Right atrium auricular region (tissue), 2 donors: ENCODE measurements at places on chromosomes 11 and 22.
A peak's percentile ranks its signal among the peaks of the same experiment; 100 is the strongest.

DNA sequence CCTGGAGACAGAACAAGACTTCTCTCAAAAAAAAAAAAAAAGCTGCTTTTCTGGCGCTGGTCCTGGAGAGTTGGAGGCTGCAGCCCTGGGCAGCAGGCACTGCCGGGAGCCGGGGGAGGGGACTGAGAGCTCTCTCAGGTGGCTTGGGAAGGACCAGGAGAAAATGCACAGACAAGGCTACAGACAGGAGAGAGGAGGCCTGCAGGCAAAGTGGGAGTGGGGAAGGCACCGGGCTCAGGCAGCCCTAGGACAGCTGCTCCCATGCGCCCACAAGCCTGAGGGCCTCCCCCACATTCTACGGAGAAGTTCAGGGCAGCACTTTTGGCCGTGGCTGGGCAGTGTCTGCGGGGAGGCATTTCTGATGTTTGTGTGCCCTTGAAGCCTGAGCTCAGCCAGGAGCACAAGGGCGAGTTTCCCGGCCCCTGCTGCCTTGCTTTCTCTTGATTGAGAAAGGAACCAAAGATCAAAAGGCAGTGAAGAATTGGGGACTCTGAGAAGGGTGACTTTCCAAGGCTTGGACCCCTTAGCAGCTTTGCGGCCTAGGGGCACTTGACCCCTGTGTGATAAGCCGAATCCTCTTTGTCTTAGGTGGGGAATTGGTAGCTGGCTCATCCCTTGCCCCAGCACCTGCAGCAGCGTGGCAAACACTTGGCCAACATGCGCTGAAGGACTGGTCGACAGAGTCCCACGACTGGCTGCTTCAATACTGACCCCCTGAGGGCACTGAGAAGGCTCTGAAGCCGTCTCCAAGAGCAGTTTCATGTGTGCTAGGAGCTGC lies 35.3 kb downstream of the PPM1F start:
- no peak for DNase-seq

DNA sequence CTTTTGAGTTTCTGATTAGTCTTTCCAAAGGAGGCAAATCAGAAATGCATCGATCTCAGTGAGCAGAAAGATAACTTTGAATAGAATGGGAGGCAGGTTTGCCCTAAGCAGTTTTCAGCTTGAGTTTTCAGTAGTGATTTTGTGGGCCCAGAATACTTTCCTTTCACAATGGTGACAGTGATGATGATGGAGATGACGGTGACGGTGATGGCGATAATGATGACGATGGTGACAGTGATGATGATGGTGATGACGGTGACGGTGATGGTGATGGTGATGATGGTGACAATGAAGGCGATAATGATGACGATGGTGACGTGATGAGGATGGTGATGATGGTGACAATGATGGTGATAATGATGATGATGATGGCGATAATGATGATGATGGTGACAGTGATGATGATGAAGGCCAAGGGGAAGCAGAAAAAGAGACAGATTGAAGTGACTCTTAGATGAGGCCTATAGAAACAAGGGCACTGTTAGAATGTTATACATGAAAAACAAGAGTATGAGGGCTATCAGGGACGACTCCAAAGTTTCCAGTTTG lies 153.4 kb upstream of the B3GAT1 start:
- DNase-seq, result no peak

DNA sequence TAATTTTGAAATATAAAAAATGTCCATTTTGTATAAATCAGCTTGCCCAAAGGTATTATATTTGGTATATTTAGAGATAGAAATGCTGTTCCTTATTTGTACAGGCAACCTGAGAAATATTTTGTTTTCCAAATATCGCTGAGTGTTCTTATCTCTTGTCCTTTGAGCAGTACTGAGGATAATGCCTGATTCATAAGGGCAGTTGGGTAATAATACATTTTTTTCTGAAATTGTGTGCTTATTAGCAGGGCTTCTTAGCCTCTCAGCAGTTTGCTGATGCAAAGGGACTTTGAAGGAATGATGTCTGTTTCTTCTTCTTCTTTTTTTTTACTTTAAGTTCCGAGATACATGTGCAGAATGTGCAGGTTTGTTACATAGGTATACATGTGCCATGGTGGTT lies 69.1 kb downstream of the LDLRAD3 start:
- no peak for DNase-seq

- no peak for DNase-seq
These were observed 148.5 kb upstream of the HSD17B12 start for GRCh38 chr11:43532041-43532440.

DNA sequence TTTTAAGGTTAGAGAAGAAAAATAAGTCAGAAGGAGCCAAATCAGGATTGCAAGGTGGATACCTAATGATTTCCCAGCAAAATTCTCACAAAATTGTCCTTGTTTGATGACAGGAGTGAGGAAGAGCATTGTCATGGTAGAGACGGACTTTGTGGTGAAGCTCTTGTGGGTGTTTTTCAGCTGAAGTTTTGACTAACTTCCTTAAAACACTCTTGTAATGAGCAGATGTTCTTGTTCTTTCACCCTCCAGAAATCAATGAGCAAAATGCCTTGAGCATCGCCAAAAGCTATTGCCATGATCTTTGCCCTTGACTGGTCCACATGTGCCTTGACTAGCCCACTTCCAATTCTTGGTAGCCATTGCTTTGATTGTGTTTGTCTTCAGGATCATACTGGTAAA lies 20.0 kb downstream of the CALCB start:
- DNase-seq, result no peak

GRCh38 chr11:535210-535518 lies 212 bp downstream of the HRAS start:
- no peak for DNase-seq

GRCh38 chr11:95375451-95375850 lies 144.4 kb upstream of the SESN3 start:
- no peak for DNase-seq

GRCh38 chr22:39984006-39984405 lies 10.7 kb upstream of the FAM83F start:
- no peak for DNase-seq

- no peak for DNase-seq
These were observed 309.8 kb upstream of the NCAM1 start for GRCh38 chr11:112651386-112651785.

- DNase-seq, result no peak
These were observed 34.2 kb downstream of the ABTB2 start for GRCh38 chr11:34323601-34324000.

DNA sequence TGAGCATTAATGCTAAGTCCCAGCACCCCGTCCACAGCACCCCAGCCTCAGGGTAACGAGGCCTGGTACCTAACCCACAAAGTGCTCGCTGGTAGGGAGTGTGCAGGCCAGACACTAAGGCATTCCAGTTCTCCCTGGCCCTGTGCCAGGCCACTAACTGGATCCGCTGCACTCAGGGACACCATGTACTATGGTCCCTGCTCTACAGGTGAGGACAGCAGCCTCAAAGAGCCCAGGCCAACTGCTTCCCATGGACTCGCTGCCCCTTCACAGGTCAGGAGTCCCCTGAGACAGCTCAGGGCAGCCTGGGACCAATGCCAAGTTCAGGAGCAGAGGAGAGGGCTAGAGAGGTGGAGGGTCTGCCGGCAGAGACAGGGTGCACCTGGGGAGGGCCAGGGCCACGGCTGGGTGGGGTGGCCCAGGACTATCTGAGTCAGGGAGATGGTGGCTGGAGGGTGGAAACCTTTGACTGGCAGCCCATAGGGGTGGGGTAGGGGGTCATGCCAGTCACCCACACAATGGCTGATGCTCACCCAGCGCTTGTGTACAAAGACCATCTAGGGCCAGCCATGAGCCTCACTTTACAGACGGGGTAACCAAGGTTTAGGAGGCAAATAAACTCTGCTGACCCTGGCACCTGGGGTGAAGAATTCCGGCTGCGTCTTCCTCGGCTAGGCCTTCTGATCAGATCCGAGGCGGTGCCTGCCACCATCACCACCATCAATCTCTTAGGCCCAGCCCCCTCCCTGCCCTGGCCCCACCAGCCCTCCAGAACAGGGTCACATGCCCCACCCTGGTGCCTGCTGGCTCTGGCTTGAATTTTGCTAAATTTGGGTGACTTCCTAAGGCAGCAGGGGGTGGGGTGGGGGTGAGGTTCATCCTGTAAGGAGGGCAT lies 5.6 kb downstream of the OSBPL5 start:
- no peak for DNase-seq

DNA sequence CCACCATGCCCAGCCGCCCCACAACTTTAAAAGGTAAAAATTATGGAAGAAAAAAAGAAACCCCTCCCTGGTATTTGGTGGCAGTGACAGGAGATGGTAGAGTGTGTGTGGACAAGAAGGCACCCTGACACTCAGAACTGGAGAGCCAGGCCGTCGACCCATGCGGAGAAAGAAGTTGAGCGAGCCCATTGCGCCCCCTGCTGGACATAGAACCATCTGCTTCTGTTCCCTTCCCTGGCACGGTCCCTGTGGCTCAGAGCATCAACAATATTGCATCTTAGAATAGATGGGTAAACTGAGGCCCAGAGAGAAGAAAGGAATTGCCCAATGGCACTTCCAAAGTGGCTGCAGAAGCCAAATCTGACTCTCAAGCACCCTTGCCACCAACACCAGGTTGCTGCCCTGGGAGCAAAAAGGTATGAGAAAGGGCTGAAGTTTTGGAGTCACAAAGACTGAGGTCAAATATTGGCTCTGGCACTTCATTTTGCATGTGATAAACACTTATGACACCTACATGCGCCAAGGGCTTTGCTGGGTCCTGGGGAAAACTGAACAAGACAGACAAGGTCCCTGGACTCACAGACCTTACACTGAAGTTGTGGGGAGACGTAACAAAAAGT lies 8.6 kb downstream of the MRPL11 start:
- peak; percentile 76 for DNase-seq

DNA sequence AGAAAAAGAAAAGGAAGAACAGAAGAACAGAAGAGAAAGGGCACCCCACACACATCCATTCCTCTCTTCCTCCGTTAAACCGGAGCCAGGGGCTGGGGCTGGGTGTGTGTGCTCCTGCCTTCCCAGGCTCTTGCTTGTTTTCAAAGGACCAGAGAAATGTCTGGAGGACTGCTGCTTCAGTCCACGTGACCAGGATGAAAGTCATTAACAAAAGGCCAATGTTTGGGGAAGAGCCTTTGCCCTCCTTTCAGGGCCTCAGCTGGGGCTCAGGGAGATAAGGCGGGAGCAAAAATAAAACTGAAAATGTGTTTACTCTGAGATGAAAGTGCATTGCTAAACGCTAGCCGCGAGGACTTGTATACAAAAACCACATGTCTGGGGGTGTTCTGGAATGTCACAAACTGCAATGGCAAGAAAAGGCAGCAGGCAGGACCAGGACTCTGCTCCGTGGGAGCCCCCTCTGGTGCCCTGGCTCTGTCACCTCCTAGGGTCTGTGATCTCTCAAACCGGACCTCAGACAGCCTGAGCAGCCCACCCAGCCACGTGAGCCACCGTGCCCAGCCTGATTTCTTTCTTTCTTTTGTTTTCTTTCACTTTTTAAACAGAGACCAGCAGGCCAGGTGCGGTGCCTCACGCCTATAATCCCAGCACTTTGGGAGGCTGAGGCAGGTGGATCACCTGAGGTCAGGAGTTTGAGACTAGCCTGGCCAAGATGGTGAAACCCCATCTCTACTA lies 31.6 kb upstream of the MYH9 start:
- DNase-seq, result peak; percentile 62

DNA sequence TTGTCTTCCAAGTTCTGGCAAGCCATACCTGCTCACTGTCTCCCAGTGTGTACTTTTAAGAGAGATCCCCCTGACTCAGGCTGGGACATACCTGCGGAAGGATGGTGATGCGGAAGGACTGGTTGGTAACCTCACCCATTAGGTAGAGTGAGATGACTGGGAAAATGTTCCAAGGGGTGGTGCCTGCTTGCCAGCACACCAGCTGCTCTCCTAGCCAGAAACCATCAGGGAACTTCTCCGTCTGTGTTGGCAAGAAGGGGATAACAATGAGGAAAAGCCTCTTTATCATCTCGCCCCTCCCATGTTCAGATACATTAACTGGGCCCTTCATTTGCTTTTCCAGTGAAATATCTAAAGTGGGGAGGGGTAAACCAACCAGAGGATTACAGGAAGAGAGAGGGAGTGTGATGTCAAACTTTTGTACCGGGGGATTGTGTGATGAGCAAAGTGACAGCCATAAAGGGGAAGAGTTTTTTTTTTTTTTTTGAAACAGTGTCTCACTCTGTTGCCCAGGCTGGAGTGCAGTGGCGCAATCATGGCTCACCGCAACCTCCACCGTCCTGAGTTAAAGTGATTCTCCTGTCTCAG lies at the start of gene BACE1-AS:
TSS of gene BACE1-AS (plus strand) at position 538 of the 588 bp plus-strand sequence.
- no peak for DNase-seq

GRCh38 chr11:58027341-58027740 lies 3.4 kb upstream of the OR6Q1 start:
- no peak for DNase-seq

- no peak for DNase-seq
These were observed 238.7 kb downstream of the FAM181B start for GRCh38 chr11:82494988-82495432.

DNA sequence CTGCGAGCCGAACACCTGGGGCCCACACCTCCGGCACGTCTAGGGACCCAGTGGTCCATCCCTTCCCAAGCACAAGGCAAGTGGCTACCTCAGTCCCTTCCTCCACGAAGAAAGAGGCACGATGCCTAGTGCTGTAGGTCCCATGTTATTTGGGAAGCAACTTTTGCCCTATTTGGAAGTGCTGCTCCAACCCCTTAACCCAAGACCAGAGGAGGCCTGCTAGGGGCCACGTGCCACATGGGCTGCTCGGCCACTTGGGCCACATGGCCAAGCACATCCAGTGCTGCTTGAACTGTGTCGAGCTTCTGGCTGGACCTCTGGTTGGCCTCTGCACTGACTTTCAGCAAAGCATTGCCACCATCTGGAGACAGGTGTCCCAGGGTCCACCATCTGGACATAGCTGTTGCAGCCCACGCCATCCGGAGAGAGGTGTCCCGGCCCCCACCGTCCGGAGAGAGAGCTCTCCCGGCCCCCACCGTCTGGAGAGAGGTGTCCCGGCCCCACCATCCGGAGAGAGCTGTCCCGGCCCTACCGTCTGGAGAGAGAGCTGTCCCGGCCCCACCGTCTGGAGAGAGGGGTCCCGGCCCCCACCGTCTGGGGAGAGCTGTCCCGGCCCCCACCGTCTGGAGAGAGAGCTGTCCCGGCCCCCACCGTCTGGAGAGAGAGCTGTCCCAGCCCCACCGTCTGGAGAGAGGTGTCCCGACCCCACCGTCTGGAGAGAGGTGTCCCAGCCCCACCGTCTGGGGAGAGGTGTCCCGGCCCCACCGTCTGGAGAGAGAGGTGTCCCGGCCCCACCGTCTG lies 6.5 kb upstream of the B4GALNT4 start:
- DNase-seq, result no peak

GRCh38 chr22:46058591-46059519 lies 81.9 kb upstream of the WNT7B start:
- DNase-seq, result no peak

GRCh38 chr11:95766701-95767100 lies 22.9 kb downstream of the FAM76B start:
- no peak for DNase-seq

- DNase-seq, result no peak
These were observed at the start of gene SLC22A12 for GRCh38 chr11:64590763-64591221. Gene SLC22A12 (plus strand): TSS chr11:64591220. CDS start chr11:64591557, 337 bp downstream.

- DNase-seq, result no peak
These were observed 10.1 kb upstream of the GRIK4 start for GRCh38 chr11:120501440-120501839.
